ENCODE measurements at places on chromosomes 6 and 20. TPM values are rescaled to one million over a fixed set of nuclear protein-coding genes. Genes with fewer than 3 reads are reported as not detected.

DNA sequence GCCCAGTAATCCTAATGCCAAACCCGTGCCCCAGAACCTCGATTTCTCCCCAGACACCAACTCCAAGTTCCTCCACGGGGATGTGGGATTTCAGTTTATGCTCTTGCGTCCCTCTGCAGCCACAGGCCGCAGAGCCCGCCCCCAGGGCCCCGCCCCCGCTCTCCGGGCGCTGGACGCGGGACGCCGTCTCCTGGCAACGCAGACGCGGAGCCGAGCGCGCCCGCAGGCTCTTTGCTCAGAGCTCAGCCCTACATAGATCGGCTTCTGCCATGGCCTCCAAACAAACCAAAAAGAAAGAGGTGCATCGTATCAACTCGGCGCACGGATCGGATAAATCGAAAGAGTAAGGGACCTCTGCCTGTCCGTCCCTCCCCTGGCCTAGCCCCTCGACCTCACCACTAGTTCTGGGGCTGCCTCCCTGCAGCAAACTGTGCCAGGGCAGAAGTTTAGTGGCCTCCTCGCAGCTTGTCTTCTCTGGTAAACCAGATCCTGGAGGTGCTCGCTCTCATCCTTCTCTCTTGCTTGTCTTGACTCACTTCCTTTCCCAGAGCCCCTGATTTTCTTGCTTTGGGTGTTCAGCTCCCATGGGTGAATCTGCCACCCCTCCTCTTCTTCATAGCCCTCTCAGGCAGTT, at the start of gene ADGB:
ADGB (plus strand) TSS at position 201 of the 634 bp plus-strand sequence; CDS start at position 270, 69 bp downstream.
- DNase-seq = peak; percentile 69

- DNase-seq = peak; percentile 92
These were observed 34.4 kb upstream of the ARHGAP18 start for GRCh38 chr6:129744201-129744879.

The TRIM15 gene
- total RNA-seq = not detected

- no peak for DNase-seq
These were observed 18.7 kb downstream of the RAB5IF start for GRCh38 chr20:36624068-36624943.

- DNase-seq = no peak
These were observed 77.8 kb upstream of the BHLHE23 start for GRCh38 chr20:63084563-63084927.

DNA sequence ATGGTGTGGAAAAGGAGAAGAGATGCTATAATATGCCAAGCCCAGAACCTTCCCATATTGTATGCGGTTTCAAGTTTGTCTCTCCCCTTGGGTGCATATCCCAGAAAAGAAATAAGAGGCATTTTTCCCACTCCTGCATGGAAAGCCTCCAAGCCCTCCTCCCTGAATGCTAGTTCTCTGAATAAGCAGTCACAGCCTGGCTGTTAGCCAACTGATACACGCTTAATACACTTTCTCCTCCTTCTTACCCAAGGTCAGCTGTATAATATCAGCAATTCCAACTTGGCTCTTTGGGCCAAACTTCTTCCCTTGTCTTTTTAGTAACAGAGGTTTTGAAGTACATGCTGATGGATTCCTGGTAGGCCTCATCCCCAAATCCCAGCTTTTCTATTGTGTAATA, 440.1 kb downstream of the EPHA7 start:
- no peak for DNase-seq
